ENCODE measurements at places on chromosomes 12 and 14. TPM values are rescaled to one million over a fixed set of nuclear protein-coding genes. Genes with fewer than 3 reads are reported as not detected.

GRCh38 chr12:54549774-54550451, 512 bp downstream of the PDE1B start:
- DNase-seq = no peak

GRCh38 chr12:80188576-80188975, 89.2 kb downstream of the OTOGL start:
- DNase-seq = no peak

- DNase-seq = no peak
Observed at GRCh38 chr12:88574278-88574677, 6.0 kb downstream of the KITLG start.

- peak; percentile 59 for DNase-seq
Observed at GRCh38 chr12:95633732-95634465, 82.6 kb upstream of the USP44 start.

DNA sequence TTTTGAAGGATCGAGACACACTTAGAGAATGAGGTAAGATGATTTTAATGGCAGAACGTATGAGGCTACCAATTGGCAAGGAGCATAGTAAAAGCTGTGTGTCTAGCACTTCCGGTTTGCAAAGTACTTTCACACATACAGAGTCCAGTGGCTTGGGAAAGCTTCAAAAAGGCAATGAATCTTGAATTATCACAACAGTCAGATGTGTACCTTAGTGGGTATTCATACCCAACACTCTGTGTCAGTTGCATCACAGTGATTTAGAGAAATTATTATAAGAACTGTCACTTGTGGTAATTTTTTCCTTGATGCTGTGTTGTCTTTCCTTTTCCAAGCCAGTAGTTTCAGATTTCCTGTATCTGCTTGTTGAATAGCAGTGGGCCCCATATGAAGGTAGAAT, 424.1 kb downstream of the PCNX1 start:
- no peak for DNase-seq

GRCh38 chr14:94601884-94602391, 10.3 kb upstream of the SERPINA3 start:
- no peak for DNase-seq

OR4K13 gene
- total RNA-seq = not detected

ALX1 gene
- not detected for total RNA-seq

All from right lobe of liver (tissue), 6 donors.